Stimulated activated CD4-positive, alpha-beta T cell treated with anti-CD3 and anti-CD28 coated beads, Interleukin-1b, Interleukin-23, amount 100 ng/mL, for 1 hour (primary cell): ENCODE measurements at places on chromosomes 4 and X.

DNA sequence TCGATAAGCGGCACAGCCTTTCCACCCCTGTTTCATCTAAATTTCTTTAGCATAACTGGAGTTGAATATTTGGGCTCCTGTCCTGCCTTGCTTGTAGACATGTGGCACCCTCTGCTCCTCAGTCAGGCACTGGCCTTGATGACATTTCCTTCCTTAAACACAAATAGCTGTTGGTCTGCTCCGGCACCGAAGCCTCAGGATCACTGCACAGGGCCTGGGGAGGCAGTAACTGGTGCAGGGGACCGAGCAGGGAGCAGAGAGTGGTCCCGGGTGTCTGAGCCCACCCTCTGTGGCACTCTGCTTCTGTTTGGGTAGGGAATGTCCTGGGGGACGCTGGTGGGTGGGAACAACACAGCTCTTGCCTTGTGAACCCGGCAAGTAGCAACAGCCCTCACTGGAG, 13.6 kb downstream of the RGS12 start:
- DNase-seq, result no peak

DNA sequence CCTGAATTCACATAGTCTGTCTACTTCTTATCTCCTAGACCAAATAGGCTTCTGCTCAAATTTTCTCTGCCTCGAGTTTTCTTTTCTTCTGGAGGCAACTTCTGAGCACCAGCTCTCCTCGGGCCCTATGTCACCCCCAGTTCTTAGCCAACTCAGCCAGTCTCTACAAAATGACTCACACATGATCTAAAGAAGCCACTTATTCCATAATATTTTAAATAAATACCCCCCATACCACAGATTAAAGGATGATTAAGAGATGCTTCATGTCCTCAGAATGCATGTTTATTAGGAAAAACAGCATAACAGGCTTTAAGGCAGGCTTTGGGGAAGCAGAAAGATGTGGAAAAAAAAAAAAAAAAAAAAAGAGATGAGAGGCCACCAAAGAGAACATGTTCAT, 36.6 kb upstream of the DDX53 start:
- no peak for DNase-seq

- DNase-seq, result no peak
These were observed 148.7 kb upstream of the CTSO start for GRCh38 chr4:156102411-156102810.

DNA sequence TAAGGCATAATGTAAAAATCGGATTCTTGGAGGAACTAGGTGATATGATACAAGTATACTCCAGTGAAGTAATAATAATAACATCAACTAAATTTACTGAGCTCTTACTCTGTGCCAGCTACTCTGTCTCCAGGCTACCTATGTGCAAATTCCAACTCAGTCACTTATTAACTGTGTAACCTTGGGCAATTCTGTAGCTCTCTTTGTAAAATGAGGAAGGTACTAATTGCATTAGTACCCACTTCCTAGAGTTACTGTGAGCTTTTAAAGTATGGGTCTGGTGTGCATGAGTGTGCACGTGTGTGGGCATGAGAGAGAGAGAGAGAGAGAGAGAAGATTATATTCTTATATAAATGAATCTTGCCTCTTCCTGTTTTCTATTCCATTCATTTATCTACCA, 169.9 kb downstream of the KCNIP4 start:
- DNase-seq, result no peak

DNA sequence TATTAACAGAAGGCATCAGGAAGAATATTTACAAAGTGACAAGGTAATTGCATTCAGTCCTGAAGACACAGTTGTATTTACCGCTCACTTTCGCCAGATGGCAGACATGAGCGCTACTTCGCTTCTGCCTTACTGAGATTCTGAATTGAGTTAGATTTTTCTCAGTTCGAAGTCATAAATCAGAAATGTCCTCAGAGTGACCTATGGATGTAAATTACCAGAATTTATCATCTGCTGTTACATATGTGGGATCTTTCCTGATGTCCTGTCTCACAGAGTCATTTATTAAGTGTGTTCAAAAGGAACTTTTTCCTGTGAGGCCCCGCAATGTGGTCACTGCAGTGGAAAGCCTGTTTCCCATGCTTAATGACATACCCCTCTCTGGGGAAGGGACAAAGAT, 97.3 kb upstream of the DCLK2 start:
- DNase-seq, result no peak

DNA sequence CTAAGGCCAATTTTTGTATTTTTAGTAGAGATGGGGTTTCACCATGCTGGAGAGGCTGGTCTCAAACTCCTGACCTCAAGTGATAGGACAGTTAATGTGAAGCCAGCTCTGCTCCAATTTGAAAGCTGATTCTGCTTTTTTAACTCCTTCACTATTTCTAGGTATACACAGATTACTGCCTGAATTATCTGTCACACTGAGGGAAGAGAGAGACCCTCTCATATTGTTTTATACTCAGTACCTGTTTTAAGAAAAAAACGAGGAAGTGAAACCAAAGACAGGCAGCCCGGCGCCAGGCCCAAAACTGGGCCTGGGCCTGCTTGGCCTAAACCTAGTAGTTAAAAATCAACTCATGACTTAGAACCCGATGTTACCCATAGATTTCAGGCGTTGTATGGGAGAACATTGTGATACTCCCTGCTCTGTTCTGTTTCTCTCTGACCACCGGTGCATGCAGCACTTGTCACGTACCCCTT, 1601.5 kb upstream of the PCDH10 start:
- no peak for DNase-seq

- no peak for DNase-seq
These were observed 91.1 kb upstream of the SMAD1 start for GRCh38 chr4:145390571-145390970.

- no peak for DNase-seq
These were observed 9.9 kb downstream of the MXD4 start for GRCh38 chr4:2251795-2252529.

DNA sequence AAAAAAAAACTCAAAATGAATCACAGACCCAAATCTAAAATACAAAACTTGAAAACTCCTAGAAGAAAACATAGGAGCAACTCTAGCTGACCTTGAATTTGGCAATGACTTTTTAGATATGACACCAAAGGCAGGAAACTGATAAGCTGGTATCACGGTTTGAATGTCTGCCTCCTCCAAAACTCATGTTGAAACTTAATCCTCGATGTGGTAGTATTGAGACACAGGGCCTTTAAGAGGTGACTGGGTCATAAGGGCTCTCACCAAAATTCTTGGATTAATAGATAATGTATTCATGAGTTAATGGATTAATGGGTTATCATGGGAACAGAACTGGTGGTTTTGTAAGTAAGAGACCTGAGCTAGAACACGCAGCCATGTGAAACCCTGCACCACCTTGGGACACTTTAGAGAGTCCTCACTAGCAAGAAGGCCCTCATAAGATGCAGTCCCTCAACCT, 40.5 kb downstream of the FRYL start:
- DNase-seq, result no peak

GRCh38 chr4:74539044-74539790, 94.3 kb downstream of the AREG start:
- DNase-seq, result no peak

DNA sequence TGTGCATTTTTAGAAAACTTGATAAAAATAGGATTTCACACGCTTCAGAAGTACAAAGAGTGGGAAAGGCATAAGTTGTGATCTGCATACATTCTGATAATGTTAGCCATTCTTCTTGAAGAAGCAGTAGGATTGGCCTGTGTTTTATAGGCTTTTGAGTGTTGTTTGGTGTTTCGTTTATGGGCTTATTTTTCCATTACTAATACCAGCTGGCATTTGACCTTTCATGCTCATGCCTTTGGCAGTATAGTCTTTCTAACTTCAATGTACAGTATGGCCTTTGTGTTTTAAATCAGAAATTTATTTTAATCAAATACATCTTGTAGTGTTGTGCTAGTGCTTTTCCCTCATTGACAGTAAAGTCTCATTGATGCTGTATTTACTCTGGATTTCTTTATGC, 51.5 kb upstream of the SLC4A4 start:
- DNase-seq, result no peak

DNA sequence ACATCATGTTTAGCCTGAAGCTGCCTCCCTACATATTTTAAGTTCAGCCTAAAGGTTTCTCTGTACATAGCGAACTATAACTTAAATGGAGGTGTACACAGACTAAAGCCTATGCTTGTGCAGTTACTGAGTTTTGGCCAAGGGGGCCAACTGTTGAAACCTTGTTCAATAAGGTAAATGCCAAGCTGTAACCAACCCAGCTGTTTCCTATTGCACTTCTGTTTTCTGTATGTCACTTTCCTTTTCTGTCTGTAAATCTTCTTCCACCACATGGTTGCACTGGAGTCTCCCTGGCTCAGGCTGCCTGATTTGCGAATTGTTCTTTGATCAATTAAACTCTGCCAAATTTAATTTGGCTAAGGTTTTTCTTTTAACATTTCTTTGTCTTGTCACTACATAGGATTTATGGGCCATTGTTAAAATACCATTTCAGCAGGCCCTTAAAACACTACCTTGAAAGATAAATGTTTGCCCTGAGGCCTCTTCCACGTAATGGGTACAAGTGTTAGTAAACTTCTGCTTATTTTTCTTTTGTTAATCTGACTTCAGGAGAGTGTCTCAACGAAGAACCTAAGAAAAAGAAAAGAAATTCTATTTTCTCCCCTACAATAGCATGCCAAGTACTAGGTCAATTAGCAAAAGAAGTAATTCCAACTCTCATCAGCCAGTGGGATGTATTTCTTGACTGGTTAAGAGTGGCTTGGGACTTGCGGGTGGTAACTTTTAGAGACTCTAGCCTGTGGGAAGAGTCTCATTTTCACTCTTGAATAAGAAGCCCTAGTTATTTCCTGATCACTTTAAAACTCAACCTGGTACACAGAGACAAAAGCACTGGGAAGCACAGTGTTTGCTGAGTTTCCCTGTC, 45.7 kb upstream of the PRSS12 start:
- no peak for DNase-seq

- no peak for DNase-seq
These were observed 3.6 kb upstream of the FHL1 start for GRCh38 chrX:136143711-136144110.

DNA sequence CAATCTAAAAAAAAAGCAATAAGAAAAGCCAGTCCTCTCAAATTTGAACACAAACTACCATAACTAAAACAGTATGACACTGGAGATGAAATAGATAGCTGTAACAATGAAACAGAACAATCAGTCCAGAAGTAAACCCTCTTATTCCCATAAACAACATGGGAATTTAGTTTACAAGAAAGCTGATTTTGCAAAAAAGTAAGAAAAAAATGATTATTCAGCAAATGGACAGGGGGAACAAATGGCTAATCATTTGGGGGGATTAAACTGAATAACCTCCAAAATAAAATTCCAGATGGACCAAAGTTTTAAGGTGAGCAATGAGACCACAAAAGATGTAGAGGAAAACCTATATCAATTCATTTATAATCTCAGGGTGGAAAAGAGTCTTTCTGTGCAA, 16.1 kb upstream of the SASH3 start:
- DNase-seq, result no peak
